ENCODE measurements at places on chromosomes 11 and 22.

GRCh38 chr11:66969584-66970225 lies 5.4 kb upstream of the C11orf86 start:
- DNase-seq = no peak

DNA sequence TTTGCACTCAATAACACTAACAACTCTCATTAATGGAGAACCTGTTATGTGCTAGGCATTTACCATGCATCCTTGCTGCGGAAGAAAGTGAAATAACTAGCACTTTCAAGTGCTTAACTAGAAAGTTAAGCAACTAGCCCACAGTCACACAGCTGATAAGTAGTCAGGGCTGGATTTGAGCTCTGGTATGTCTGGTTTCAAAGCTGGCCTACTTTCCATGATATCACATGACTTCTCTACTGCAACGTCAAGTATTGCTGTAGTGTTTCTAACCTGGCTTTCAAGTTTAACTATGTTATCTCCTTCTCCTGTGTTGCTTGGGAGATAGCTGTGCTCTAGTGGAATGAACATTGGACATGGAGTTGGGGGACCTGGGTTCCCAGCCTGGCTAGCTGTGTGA lies 12.1 kb downstream of the SLC15A3 start:
- DNase-seq = no peak

- DNase-seq = no peak
These were observed 56.9 kb upstream of the EMID1 start for GRCh38 chr22:29148826-29149225.

DNA sequence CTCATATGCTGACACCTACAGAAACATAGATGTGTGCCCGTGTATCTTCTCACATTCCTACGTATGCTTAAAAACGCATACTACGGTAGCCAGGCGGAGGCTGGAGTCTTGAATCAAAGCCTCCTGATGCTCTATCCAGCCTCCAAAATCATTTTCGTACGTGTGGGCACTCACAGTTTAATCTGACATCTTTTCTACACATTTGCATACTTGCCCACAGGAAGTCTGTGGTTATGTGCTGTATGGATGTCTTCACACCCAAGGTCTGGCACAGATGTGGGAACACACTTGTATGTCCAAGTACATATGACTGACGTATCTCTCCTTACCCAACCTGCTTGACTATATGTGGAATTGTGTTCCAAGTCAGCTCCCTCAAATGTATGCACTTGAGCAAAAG lies 561.8 kb upstream of the CADM1 start:
- no peak for DNase-seq

DNA sequence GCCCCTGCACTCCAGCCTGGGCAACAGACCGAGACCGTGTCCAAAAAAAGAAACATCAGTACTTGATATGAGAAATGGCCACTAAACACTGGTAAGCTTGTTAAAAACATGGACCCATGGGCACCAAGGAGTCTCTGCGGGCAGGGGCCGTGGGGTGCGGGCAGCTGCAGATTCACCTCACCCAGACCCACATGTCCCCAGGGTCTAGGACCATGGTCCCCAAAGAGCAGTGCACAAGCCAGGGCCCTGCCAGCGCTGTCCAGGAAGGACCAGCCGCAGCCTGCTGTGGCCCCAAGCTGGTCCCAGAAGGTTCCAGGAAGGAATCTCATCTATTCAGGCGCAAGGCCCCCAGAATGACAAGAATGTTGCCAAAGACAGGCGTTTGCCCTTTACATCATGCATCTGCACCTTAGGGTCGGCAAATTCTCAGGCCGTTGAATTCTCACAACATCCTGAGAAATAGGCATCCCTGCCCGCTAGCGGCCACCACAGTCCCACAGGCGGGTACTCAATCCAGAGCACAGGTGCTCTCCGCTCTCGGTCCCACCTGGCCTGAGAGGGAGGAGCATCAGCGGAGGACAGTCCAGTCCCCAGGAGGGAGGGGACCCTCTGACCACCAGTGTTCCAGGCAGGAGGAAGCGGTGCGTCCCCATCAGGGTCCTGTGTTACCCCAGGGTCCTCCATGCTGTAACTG lies 9.5 kb downstream of the YPEL1 start:
- no peak for DNase-seq

GRCh38 chr22:30612789-30613188 lies 5.8 kb downstream of the TCN2 start:
- DNase-seq = no peak

GRCh38 chr11:8258784-8259183 lies 4.9 kb downstream of the LMO1 start:
- DNase-seq = no peak

GRCh38 chr11:102266099-102266498 lies 51.2 kb upstream of the BIRC3 start:
- DNase-seq = no peak

GRCh38 chr11:121004206-121004840 lies 19.6 kb upstream of the TBCEL start:
- DNase-seq = no peak

GRCh38 chr11:119772076-119772475 lies 43.1 kb upstream of the NECTIN1 start:
- no peak for DNase-seq

DNA sequence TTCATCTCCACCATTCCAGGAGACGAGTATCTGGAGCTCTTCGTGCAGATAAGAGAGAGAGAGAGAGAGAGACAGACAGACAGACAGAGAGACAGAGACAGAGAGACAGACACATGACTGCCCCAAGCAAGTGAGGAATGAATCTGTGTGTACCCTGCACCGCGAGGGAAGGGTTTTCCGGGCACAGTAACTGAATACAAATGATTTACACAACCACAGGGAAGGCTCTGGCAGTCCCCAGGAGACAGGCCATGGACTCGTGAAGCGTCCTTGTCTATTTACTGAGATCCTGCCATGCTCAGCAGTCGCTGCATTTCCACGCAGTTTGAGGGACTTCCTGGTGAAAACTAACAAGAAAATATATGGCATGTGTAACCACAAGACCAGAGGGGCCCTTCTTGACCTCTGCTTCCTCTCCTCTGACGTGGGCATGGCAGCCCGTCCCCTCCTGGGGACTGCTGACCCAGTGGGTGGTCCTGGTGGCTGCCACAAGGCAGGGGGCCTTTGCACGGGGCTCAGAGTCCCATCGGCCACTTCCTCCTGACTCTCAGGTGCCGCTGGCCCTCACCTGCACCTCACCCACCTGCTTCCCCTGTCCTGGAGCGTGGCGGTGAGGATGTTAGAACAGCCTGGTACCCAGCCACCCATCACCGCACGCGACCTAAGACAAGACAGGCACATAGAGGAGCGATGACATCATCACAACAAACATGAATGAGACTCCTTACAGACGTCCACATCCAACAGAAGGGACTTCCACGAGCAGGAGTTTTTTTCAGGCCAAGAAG lies 75.9 kb downstream of the PHF21B start:
- no peak for DNase-seq
